ENCODE measurements at places on chromosomes 5 and 9. TPM values are rescaled to one million over a fixed set of nuclear protein-coding genes. Genes with fewer than 3 reads are reported as not detected.

The DNAH5 gene
- total RNA-seq: 0.40 TPM

The KIF24 gene
- total RNA-seq: 1.00 TPM

The NMUR2 gene
- not detected for total RNA-seq

The SLC25A2 gene
- total RNA-seq: not detected

The PCAT7 gene
- total RNA-seq: not detected

The ZFP37 gene
- total RNA-seq: 6.2 TPM

The EQTN gene
- total RNA-seq: 1.1 TPM

The SLC25A25 gene
- 50.0 TPM for total RNA-seq

The PTGER4 gene
- 2.8 TPM for total RNA-seq

The NR6A1 gene
- total RNA-seq: 0.57 TPM

The KLF4 gene
- 71.2 TPM for total RNA-seq

All from ovary (tissue), 10 donors.